Upper lobe of right lung (tissue), 1 donor: ENCODE measurements at places on chromosomes 2 and 18.

DNA sequence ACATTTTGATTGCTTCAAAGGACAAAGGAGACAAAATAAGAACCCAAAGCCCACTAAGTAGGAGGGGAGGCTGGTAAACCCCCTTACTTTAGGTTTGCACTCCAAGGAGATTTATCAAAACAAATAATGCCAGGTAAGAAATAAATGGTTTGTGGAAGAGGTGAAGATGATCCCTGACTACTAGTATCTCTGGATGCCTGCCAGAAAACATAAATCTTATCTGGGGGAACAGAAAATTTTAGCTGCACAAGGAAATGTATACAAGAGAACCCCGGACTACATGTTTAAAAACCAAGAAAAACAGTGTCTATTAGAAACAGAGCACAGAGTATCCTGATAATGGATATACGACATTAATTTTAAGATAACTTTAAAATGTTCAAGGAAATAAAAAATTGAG, 114.1 kb downstream of the TRABD2A start:
- no peak for DNase-seq

DNA sequence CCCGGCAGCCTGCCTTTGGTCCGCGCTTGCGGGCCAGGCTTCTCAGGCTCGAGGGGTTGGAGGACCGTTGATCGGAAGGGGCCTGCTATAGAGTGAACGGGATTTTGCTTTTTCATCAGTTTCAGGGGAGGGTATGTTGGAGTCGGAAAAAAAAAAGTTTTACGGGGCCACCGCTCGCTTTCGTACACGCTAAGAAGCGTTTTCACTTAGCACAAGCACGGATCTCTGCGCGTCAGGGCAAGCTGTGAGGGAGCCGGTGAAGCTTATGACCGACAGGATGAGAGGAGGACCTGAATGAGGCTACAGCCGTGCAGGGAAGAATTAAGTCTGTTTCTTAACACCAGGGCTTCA, 443 bp downstream of the CPSF3 start:
- DNase-seq = no peak

DNA sequence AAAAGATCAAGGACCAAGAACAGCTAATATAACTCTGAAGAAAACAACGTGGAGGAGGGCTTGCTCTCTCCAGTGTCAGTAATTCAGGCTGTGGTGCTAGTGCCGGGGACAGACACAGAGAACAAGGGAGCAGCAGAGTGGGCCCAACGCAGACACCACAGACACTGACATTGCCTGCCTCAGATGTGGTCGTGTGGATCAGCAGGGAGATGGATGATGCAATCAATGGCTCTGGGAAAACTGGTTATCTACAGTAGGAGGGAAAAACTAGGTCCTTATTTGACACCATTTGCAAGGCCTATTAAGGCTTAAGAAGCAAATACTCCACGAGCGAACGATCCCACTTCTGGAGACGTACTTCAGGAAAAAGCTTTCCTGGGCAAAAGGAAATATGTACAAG, 36.1 kb downstream of the HDLBP start:
- no peak for DNase-seq

- no peak for DNase-seq
These were observed 180.3 kb upstream of the TCF4 start for GRCh38 chr18:55768255-55768654.

- no peak for DNase-seq
These were observed 2.5 kb downstream of the GALNT3 start for GRCh38 chr2:165791421-165792103.
